Stimulated activated CD8-positive, alpha-beta memory T cell treated with anti-CD3 and anti-CD28 coated beads, Interleukin-15, amount 100 ng/mL, for 24 hours (primary cell): ENCODE measurements at places on chromosomes 13 and 19.

DNA sequence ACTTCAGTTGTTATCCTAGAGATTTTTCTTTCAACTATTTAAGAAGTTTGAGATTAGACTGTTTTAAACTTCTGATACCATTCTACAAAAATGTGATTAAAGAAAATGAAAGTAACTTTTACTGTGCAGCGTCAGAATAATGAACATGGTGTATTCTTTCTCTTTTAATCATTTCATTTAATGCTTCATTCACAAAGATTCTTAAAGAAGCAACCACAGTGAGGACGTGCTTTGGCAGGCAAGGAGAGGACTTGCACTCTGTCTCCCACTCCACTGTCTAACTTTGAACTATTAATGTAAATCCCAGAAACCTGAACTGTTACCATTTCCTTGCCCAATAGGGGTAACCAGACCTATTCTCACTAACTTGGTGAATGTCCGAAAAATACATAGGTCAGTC lies 137.0 kb downstream of the KCNRG start:
- no peak for DNase-seq

GRCh38 chr13:75946536-75947284 lies 310.6 kb downstream of the LMO7 start:
- no peak for DNase-seq

DNA sequence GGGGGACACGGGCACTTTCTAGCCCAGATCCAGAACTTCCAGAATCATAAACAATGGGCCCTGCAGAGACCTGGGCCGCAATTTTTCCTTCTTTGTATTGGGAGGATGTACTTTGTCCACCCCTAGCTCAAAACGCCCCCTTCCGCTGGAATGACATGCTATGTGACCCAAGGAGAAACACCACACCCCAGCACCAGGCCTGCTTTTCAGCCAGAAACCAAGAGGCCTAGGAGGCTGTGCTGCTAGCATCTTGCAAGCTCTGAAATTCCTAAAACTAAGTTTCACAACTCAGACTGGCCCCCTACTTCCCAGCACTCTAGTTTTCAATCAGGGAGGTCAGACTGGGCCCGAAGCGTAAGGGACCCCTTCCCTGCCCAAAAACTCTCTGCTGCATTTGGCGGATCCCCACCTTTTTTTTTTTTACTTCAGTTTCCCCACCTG lies 538 bp downstream of the LSM4 start:
- no peak for DNase-seq

- DNase-seq, result peak; percentile 35
These were observed 33.4 kb downstream of the ZNF45 start for GRCh38 chr19:43901395-43902390.

DNA sequence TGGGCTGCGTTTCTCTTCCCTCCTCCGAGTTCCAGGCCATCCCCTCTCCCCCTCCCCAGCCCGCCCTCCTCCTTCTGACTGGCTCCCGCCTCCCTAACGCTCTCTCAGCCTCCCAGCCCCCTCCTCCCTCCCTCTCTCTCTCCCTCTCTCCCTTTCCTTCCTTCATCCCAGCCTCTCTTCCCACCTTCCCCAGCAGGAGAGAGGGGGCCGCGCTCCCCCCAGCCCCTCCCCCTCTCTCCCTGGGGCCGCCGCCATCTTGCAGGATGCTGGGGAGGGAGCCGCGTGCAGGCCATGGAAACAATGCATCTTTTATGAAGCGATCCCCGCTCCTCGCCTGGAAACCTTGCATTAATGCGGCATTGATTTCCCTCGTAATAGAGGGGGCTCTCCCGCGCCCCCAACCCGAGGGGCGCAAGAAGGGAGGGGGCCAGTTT lies 42.6 kb upstream of the ADGRL1 start:
- DNase-seq, result peak; percentile 21

DNA sequence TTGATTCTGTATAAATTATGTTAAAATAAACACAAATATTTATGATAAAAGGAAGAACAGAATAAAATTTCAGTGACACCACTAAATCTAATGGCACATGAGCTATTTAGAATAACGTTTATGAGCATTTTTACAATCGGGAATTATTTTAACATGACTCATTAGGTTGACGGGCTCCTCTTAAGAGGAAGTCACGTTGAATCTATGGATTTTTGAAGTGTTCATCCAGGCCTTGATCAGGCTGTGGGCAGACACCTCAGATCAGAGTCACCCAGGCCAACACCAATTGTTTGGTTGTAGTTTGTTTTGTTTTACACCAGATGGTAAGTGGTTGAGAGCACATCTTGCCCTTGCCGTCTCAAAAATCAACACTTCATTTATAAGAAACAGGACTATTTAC lies 257.8 kb downstream of the FOXO1 start:
- no peak for DNase-seq

- DNase-seq, result no peak
These were observed 601 bp upstream of the ZNF749 start for GRCh38 chr19:57434386-57435061.

GRCh38 chr19:3823350-3823713 lies 37.2 kb upstream of the MATK start:
- no peak for DNase-seq

DNA sequence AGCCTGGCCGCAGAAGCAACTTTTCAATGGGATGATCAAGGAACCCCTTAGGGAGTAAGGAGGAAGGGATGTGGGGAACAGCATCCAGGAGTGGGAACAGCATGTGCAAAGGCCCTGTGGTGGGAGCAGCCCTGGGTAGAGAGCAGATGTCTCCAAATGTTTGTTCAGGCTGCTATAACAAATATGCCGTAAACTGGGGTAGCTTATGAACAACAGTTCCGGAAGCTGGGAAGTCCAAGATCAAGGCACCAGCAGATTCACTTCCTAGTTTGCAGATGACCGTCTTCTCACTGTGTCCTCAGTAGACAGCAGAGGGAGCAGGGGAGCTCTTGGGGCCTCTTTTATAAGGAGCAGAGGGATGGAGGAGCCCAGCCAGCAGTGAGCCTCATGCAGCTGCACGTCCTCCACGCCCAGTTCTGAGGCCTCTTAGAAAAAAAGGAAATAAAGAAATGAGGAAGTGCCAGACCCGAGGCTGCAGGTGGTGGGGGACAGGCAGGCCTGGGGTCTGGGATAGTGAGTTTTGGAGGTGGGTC lies 4.2 kb upstream of the LRRC25 start:
- no peak for DNase-seq

DNA sequence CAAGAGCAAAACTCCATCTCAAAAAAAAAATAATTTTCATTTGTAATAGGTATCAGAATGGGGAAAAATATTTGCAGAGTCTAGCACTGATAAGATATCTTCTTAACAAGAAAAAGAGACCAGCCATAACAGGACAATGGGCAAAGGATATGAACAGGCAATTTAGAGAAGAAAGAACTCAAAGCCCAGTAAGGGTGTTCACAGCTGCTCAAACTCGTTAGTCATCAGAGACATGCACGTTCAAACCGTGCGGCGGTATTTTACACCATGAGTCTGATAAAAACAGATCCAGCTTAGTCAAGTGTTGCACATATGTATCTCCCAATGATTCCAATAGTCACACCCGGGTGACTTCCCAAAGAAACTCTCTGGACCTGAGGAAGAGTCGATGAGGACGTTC lies 13.7 kb upstream of the NCCRP1 start:
- no peak for DNase-seq

GRCh38 chr13:83929157-83929556 lies 46.9 kb upstream of the SLITRK1 start:
- no peak for DNase-seq

GRCh38 chr13:63128716-63129115 lies 1713.1 kb upstream of the PCDH20 start:
- no peak for DNase-seq

GRCh38 chr19:6252066-6252465 lies 27.7 kb downstream of the MLLT1 start:
- no peak for DNase-seq

- DNase-seq, result no peak
These were observed 763.6 kb upstream of the SLITRK6 start for GRCh38 chr13:86562866-86563265.

GRCh38 chr19:55116859-55117662 lies at the start of gene PPP1R12C:
Gene PPP1R12C, minus strand, starts transcription at chr19:55117637. Its CDS starts 94 bp downstream, at chr19:55117543.
- DNase-seq, result no peak

GRCh38 chr13:59789558-59789957 lies 374.2 kb downstream of the DIAPH3 start:
- no peak for DNase-seq

DNA sequence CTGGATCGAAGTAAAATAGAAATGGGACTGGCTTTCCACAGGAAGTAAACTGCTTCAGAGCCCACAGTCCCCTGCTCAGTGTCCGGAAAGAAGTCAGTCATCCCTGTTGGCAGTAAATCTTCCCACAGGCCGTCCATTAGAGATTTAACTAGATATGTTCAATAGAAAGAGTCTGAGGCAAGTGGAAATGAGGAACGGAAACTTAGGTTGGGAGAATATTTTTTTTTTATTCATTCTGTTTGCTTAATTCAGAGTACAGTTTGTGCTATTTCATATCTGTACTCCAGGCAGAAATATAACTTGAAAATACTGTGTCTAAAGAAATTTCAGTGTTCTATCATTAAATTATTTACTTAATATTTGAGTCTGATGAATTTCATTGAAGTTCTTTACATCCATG lies 22.7 kb downstream of the SLC25A15 start:
- DNase-seq, result no peak

DNA sequence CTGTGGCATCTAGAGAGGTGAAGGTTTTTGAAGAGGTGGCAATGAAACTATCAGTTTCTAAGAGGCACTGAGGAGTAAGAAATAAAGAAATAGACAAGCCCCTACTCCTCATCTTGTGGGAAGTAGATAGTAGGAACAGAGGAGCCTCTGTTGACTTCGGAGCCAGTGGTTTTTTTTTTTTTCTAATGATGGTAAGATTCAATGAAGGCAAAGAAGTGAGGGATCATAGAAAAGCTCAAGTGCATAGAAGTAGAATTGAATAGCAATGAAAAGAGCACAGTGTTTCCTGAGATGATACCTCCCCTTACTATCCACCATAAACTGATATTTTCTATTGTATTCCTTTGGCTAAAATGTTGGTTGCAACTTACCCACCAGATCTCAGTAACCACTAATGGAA lies 46.3 kb downstream of the FREM2 start:
- no peak for DNase-seq

- no peak for DNase-seq
These were observed 199.2 kb downstream of the NALCN start for GRCh38 chr13:101217086-101217485.

- DNase-seq, result no peak
These were observed 919 bp downstream of the GTF3A start for GRCh38 chr13:27425158-27425917.

- DNase-seq, result no peak
These were observed 26.4 kb upstream of the ZNF431 start for GRCh38 chr19:21115430-21115829.

DNA sequence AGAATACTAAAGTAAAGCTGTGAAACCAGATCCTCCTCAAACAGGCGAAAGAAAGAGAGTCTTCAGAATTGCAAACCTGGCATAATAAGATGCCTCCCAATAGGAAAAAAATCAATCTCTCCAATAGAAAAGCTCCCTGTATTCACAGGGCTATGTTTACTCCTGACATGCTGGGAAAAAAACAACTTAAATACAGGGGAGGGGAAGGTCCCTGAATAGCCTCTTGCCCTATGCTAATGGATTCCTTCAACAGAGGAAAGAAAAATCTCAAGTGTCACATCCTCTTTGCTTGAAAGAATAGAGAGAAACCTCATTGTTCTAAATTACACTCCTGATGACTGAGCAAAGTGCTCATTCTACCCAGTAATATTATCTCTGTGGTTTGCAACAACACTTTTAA lies 1271.1 kb upstream of the PRR20A start:
- DNase-seq, result no peak

- no peak for DNase-seq
These were observed 100.2 kb upstream of the MBNL2 start for GRCh38 chr13:97121894-97122293.

- DNase-seq, result peak; percentile 78
These were observed 2.1 kb downstream of the ING1 start for GRCh38 chr13:110715395-110716246.

DNA sequence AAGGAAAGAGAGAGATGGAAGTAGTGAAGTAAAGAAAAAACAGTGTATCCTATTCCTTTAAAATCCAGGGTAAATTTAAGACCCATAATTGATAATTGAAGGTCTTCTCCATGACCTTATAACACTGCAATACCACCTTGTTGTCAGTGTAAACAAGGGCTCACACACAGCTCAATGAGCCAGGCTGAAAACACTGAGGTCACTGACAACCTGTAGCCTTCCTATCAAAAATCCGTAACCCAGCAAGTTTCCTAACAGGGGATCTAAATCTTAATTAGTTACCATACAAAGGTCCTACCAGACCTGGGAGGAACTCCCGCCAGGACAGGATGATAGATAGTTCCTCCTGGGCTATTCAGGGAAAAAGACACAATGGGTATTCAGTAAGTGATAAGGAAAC lies 1677.1 kb downstream of the OLFM4 start:
- no peak for DNase-seq

GRCh38 chr19:40831502-40832430 lies 18.5 kb downstream of the CYP2A6 start:
- no peak for DNase-seq

GRCh38 chr19:7382694-7383093 lies 34.0 kb downstream of the ARHGEF18 start:
- DNase-seq, result no peak

- no peak for DNase-seq
These were observed 197.2 kb upstream of the CSNK1A1L start for GRCh38 chr13:37302686-37303085.

GRCh38 chr19:4338441-4339355 lies at the start of gene STAP2:
Gene STAP2, minus strand, starts transcription at chr19:4338827. Its CDS starts 74 bp downstream, at chr19:4338753.
- no peak for DNase-seq

GRCh38 chr13:46479283-46479682 lies 73.7 kb upstream of the LRCH1 start:
- DNase-seq, result no peak

DNA sequence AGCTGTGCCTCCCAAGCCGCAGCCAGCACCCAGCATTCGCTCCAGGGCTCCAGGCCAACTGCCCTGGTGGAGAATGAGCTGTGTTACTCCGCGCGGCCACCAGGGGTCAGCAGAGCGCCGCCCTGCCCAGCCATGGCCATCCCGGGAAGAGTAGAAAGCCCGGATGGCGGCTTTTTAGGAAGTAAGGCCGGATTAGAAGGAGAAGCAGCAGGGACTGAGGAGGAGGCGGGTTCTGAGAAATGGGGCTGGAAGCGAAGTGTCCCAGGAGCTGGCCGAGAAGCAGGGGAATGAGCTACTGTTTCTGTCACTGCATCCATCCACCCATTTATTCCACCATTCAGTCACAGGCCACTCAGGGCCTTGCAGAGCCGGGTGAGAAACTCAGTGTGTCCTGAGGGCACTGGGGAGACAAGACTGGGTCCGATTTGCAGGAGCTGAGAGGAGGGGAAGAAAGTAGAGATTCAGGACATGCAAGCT lies 6.6 kb upstream of the NPAS1 start:
- DNase-seq, result peak; percentile 57

DNA sequence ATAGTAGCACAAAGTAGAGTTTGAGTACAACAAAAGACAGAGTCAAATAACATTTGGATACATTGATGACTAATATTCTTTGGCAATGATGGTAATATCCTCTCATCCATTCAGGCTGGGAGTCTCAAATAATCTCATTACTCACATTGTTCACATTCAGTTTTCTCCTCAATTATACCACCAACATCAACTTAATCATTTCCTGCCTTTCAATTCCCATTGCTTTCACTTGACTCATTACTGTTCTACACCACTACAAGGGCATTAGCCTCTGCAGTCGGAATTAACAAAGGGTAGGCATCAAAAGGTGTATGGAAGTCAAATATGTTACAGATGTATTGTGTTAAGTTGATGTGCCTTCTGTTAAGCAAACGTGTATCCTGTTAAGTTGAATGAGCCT lies 518.4 kb upstream of the SLITRK1 start:
- DNase-seq, result no peak
